ENCODE measurements at places on chromosomes 5 and 9. TPM values are rescaled to one million over a fixed set of nuclear protein-coding genes. Genes with fewer than 3 reads are reported as not detected.

Gene PCDHB5
- not detected for total RNA-seq

Gene SPINK4
- total RNA-seq, result not detected

Gene UBQLN1
- 141 TPM for total RNA-seq

Gene FOXD4
- not detected for total RNA-seq

Gene ABHD17B
- 30.3 TPM for total RNA-seq

Gene PDGFRB
- total RNA-seq, result 44.8 TPM

DNA sequence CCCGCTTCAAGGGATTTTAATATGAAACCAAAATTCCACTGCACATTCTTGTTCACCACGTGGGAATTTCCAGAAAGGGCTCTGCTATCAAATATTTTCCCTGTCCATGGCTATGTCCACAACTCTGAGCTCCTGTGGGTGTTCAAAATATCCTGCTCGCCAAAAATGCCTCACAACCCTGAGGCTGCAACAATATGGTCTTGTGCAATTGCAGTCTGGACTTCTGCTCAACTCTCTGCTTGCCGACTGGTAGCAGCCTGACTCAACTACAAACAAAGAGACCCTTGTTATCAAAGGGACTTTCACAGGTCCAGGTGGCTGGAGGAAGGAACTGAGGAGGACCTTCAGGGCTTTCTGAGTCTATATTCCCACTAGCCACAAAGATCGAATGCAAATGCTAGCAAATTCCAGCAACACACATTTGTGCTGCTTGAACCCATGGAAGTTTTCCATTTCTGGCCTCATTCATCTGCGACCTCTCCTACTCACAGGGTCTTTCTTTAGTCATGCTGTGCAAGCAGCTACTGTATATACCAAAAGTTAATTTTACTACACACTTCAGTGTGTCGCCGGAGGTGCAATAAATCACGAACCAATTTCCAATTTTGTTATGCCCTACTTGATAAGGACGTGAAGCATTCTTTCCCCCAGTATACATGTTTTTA, 169.2 kb upstream of the SLC30A5 start:
- no peak for DNase-seq

DNA sequence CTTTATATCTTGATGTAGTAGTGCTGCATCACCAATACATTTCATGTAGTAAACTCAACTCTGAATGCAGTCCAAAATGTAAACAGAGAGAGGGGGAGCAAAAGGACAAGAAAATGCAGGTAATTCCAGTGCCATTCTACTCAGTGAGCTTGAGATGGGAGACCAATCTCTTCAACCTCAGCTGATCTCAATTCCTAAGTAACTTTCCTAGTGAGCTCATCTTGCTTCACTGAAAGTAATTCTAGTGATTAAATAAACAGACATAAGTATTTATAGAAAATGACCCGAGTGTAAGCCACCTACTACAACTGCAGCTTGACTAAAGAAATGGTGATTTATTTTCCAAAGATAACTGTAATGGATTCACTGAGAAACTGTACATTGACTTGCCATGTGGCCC, 424.5 kb downstream of the DMRT2 start:
- no peak for DNase-seq

DNA sequence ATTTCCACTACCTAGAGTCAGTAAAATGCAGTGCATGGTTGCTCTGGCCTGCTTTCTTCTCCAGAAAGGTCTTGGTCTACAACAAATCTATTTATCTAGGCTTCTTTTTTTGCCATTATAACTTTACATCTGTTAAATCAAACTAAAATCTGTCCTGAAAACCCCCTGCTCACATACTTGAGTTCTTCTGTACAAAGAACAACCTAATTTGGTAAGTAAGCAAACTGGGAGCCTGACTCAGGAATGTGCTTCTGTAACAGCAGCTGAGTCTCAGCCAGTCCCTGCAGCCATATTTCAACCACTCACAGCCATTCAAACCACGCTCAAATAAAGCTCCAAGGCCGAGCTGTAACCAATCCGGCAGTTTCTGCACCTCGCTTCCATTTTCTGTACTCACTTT, 95.8 kb downstream of the PLPP1 start:
- DNase-seq, result no peak

DNA sequence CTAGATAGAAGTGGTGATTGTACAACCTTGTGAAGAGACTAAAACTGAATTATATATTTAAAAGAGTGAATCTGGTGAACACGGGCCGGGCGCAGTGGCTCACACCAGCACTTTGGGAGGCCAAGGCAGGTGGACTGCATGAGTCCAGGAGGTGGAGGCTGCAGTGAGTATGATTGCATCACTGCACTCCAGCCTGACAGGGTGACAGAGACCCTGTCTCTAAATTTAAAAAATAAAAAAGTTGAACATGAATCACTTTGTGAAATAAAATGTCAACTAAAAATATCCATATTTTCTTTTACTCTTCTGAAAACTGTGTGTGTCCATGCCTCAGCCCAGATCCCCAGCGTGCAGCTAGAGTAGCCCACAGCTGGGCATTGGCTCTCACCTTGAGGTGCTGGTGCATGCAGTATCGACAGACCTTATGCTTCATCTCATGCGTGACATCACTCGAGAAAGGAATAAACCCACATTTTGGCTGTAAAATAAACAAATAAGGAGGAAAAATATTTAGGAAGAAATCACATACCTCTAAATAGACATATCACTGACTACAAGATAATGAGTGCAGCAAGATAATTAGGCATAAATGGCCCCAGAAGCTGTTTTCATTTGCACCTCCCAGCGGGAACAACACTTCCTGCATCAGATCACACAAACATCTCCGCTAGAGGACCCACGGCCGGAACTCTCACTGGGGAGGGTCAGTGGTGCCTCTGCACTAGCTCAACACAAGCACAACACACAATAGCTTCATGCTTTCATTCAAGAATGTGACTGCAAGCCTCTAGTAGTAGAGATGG, 22.1 kb downstream of the IPPK start:
- no peak for DNase-seq

DNA sequence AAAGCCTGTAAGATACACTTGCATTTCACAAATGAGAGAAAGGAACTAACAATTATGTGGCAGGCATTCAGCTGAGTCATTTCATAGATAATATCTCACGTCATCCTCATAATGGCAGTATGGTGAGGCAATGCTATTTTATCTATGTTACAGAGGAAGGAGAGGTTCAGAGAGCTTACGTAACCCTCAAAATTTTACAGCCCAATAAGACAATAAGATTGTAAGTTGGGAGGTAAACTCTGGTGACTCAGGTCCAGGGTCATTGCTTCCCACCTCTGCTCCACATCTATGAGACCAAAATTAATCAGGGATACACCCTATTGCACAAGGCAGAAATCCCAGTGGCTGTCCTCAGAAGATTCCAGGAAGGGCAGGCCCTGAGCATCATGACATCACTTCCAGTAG, 309.7 kb downstream of the NSG2 start:
- DNase-seq, result no peak

DNA sequence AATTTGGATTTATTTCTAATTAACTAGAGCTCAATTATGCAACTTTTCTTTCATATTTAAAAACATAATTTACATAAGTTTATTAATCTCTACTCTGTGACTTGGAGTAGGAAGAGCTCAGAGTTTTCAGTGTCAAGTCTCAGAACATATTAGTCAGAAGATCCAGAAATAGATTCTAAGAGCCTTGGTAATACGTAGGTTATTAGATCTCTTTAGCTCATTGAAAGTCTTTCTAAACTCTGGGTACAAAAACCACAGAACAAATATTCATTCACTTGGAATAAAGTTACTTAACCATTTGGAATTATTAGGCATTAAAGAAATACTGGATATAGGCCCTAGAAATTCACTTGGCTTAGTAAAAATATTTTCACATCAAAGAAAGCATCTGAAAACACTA, 26.3 kb upstream of the ISCA1 start:
- no peak for DNase-seq

- no peak for DNase-seq
Measured at GRCh38 chr5:170540271-170540670, 36.5 kb downstream of the KCNIP1 start.

DNA sequence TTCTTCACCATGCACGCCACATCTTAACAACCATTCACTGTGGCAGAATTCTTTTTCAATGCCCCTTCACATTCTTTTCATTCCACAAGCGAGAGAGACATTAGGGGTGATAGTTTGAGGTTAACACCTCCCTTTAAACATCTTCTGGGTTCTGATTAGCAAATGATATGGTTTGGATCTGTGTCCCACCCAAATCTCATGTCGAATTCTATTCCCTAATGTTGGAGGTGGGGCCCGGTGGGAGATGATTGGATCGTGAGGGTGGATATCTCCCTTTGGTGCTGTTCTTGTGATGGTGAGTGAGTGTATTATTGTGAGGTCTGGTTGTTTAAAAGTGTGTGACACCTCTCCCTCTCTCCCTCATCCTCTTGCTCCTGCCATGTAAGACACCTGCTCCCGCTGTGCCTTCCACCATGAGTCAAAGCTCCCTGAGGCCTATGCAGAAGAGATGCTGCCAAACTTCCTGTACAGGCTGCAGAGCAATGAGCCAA, 46.1 kb upstream of the RAI14 start:
- no peak for DNase-seq

DNA sequence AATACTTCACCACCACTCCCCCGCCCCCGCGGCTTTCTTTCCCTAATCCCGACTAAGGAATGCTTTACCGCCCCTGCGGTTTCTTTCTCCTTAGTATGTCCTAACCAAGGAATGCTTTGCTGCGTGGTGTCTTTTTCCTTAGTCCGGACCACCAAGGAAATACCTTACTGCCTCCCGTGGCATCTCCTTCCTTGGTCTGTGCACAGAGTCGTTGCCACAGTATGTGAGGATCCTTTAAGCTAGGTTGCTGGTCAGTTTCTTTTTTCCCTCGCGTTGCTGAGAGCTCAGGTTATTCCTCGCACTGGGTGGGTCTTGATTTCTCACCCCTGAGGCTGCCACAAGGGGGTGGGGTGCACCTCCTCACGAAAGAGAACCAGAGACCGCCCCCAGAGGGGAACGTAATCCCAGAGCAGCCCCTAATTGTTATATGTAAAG, 309.4 kb downstream of the NR3C1 start:
- DNase-seq, result peak; percentile 20

DNA sequence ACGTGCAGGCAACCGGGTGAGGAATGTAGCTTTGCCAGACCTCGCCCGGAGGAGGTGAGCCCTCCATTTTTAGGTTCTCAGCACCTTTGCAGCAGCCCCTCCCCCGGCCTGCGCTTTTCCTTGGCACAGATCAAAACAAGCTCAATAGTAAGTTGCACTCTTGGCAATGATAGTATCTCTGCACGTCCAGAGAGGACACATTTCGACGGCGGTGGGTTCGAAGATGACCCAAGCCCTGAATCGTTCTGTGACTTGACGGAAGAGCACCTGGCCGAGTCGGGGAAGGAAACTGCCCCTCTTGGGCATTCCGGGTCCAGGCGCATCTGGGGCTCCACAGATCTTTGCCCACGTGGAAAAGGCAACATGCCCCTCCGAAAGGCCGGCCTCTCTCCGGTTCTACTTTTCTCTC, 904 bp downstream of the GDNF start:
- DNase-seq, result no peak

All from natural killer cell (primary cell).